Prostate gland (tissue), 2 donors: ENCODE measurements at places on chromosomes 3 and 15. TPM values are rescaled to one million over a fixed set of nuclear protein-coding genes. Genes with fewer than 3 reads are reported as not detected.

GRCh38 chr3:188523291-188523690, 369.3 kb downstream of the LPP start:
- H3K27ac ChIP-seq, result no peak overlapping the region
- no peak for DNase-seq
- no peaks in the 10 kb centered on the region for H3K27me3 ChIP-seq
- no peak overlapping the region for H3K4me3 ChIP-seq

GRCh38 chr3:59189526-59189925, 139.7 kb upstream of the CFAP20DC start:
- no peaks in the 10 kb centered on the region for H3K4me1 ChIP-seq
- DNase-seq, result no peak
- no peak overlapping the region for H3K27ac ChIP-seq
- H3K27me3 ChIP-seq, result no peaks in the 10 kb centered on the region
- H3K4me3 ChIP-seq, result no peak overlapping the region

GRCh38 chr3:180401226-180401625, 200.7 kb upstream of the TTC14 start:
- DNase-seq, result no peak
- no peaks in the 10 kb centered on the region for H3K36me3 ChIP-seq
- no peaks in the 10 kb centered on the region for H3K27me3 ChIP-seq
- no peak overlapping the region for H3K4me3 ChIP-seq
- H3K4me1 ChIP-seq, result no peaks in the 10 kb centered on the region

DNA sequence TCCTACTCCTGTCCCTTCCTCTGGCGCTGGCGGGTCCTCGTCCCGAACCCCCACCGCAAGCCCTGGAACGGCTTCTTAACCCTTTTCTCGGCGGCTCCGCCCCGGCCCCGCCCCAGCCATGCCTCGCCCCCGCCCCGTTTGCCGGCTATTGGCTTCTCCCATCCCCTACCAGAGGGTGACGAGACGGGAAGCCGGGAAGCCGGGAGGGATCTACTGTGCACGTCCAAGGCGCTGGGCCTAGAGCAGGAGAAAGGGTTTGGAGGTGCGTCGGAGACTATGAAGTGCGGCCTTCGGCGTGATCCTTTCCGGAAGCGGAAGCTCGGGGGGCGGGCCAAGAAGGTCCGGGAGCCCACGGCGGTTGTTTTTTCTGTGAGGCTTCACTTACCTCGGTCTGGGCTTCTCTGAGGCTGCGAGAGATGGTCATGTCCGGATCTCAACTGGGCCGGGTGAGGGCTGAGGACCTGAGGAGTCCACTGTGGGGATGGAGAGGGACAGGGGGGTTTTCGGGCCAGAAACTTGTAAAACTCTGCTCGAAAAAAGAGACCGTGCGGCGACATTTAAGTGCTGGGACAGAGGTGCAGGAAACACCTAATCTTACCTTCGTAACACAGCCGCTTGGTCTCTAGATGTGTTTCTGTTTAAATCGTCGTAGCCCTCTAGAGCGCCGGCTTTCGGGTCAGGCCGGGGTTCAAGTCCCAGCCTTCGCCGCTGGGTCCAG, 21.4 kb downstream of the ROPN1B start:
- no peaks in the 10 kb centered on the region for H3K36me3 ChIP-seq
- peak; percentile 77 for DNase-seq
- peak overlapping the region; percentile 57 for H3K27ac ChIP-seq

GRCh38 chr15:39553947-39554693, 26.8 kb upstream of the THBS1 start:
- no peaks in the 10 kb centered on the region for H3K27me3 ChIP-seq
- peak; percentile 92 for DNase-seq
- H3K4me1 ChIP-seq, result peaks cover 12% of the 10 kb centered on the region
- H3K36me3 ChIP-seq, result no peaks in the 10 kb centered on the region
- H3K4me3 ChIP-seq, result no peak overlapping the region
- peak overlapping the region; percentile 71 for H3K27ac ChIP-seq

DNA sequence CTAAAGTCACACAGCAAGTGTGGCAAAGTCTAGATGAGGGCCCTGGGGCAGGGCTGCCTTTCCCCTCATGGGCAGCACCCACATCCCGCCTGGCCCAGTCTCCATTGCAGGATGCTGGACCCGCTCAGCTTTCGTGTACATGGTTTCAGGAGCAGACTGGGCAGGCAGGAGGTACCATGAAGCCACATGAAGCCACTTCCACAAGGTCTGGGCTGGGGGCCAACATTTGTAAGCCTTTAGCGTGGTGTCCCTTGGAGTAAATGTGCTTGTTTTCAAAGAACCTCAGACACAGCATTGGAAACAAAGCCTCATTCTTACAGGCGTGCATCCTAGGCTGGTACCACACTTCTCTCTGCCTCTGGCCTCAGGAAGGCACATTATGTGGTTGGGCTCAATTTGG, 34.5 kb downstream of the UMPS start:
- H3K4me3 ChIP-seq, result no peak overlapping the region
- H3K27me3 ChIP-seq, result no peaks in the 10 kb centered on the region
- peaks cover 4% of the 10 kb centered on the region for H3K36me3 ChIP-seq
- H3K27ac ChIP-seq, result no peak overlapping the region
- H3K4me1 ChIP-seq, result peaks cover 7% of the 10 kb centered on the region
- no peak for DNase-seq

GRCh38 chr15:99844150-99844549, 110.9 kb upstream of the LYSMD4 start:
- no peaks in the 10 kb centered on the region for H3K36me3 ChIP-seq
- H3K4me3 ChIP-seq, result no peak overlapping the region
- no peak for DNase-seq
- H3K27me3 ChIP-seq, result no peaks in the 10 kb centered on the region
- no peaks in the 10 kb centered on the region for H3K4me1 ChIP-seq
- H3K27ac ChIP-seq, result no peak overlapping the region

DNA sequence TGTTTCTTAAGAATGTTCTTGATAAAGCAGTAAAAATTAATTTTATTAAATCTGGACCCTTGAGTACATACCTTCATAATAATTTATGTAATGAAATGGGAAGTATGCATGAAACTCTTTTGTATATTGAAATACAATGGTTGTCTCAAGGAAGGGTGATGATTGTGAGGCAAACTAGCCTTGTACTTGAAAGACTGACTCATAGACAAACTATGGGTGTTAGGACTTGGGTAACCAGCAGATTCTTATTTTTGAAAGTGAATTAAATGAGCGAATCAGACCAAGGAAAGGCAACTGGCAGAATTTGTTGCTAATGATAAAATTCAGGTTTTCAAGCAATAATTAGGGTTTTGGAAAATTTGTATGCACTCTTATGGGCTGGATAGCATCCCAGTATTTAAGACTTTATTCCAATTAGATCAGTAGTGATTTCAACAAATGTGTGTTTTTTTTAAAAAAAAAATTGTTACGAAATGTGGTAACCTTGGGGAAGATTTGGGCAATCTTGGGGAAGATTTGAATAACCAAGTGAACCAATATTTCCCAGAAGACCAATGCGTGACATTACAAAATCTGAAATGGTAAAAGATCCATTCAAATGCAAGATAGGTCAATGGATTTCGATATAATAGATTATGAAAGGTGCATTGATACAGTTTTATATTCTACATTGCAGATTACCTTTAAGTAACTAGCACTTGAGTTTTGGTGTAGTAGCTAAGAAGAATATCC, 42.0 kb downstream of the ATP2C1 start:
- H3K4me3 ChIP-seq, result no peak overlapping the region
- H3K36me3 ChIP-seq, result no peaks in the 10 kb centered on the region
- H3K4me1 ChIP-seq, result no peaks in the 10 kb centered on the region
- no peak overlapping the region for H3K27ac ChIP-seq

GRCh38 chr3:141839389-141839788, 37.1 kb upstream of the ATP1B3 start:
- no peaks in the 10 kb centered on the region for H3K27me3 ChIP-seq
- H3K4me1 ChIP-seq, result no peaks in the 10 kb centered on the region
- DNase-seq, result no peak
- H3K4me3 ChIP-seq, result no peak overlapping the region

GRCh38 chr3:54173371-54173770, 51.0 kb downstream of the CACNA2D3 start:
- peaks cover 5% of the 10 kb centered on the region for H3K4me1 ChIP-seq
- no peak for DNase-seq
- H3K4me3 ChIP-seq, result no peak overlapping the region

GRCh38 chr3:16906682-16907081, 21.9 kb downstream of the PLCL2 start:
- H3K36me3 ChIP-seq, result no peaks in the 10 kb centered on the region
- no peaks in the 10 kb centered on the region for H3K4me1 ChIP-seq
- no peak overlapping the region for H3K27ac ChIP-seq
- H3K4me3 ChIP-seq, result no peak overlapping the region
- no peaks in the 10 kb centered on the region for H3K27me3 ChIP-seq

DNA sequence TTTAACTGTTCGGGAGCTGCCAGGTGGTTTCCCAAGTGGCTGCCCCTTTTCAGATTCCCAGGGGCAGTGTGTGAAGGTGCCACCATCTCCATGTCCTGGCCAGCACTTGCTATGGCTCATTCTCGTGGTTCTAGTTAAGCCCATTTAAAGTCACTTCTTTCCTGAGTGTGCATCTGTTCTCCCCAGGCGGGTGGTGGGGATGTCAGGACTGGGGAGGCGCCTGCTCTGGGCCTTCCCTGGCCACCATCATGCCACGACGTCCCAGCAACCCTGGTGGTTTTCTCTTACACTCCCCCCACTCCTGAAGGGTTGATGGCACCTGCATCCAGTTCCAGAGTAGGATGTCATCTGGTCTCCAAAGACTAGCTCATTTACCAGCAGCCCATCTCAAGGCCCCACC, 56.8 kb upstream of the TAMM41 start:
- DNase-seq, result no peak
- H3K4me1 ChIP-seq, result no peaks in the 10 kb centered on the region
- no peak overlapping the region for H3K27ac ChIP-seq
- no peaks in the 10 kb centered on the region for H3K36me3 ChIP-seq
- H3K27me3 ChIP-seq, result no peaks in the 10 kb centered on the region

- H3K4me3 ChIP-seq, result no peak overlapping the region
- H3K27me3 ChIP-seq, result no peaks in the 10 kb centered on the region
- H3K4me1 ChIP-seq, result no peaks in the 10 kb centered on the region
- H3K27ac ChIP-seq, result no peak overlapping the region
- DNase-seq, result no peak
Measured at GRCh38 chr3:102038477-102039142, 189.3 kb downstream of the NFKBIZ start.

DNA sequence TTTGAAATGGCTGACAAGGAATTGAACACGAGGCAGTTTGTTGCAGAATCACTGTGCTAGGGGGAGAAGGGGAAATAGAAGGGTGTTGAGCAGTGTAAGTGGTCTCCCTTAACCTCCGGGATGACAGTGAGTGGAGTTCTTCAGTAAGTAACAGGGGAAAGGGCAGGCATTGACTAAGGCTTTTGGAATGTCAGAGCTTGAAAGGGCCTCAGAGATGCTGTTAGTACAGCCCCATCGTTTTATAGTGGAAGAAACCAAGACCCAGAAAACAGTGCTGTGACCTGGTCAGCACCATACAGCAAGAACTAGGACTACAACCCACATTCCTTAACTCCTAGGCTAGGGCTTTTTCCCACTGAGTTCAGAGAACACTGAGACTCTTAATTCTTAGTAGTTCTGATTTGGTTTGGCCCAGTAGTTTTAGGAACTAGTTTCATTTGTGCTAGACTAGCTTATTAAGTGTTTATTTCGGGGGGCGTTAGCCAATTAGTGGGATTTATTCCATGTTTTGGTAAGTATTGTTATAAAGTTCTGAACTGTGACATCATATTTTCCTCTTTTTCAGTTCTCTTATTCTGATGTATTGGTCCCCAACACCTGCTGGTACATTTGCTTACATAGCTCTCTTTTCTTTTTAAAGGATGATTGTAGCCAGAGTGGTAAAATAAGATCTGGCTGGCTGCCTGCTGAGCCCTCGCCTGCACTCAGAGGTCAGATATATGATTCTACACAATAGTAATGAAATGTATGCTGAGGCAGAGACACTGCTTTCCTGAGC, 34.2 kb downstream of the RAB11A start:
- no peak overlapping the region for H3K27ac ChIP-seq
- no peaks in the 10 kb centered on the region for H3K4me1 ChIP-seq
- no peak overlapping the region for H3K4me3 ChIP-seq
- no peaks in the 10 kb centered on the region for H3K36me3 ChIP-seq

- H3K4me3 ChIP-seq, result no peak overlapping the region
- no peak overlapping the region for H3K27ac ChIP-seq
Measured at GRCh38 chr3:123749711-123750110, 134.4 kb downstream of the MYLK start.

GRCh38 chr3:171874251-171874681, 31.1 kb downstream of the TMEM212 start:
- no peak for DNase-seq
- no peaks in the 10 kb centered on the region for H3K36me3 ChIP-seq
- H3K27ac ChIP-seq, result peak overlapping the region; percentile 41

GRCh38 chr15:63984331-63984730, 62.0 kb downstream of the DAPK2 start:
- DNase-seq, result no peak
- no peaks in the 10 kb centered on the region for H3K36me3 ChIP-seq
- H3K27ac ChIP-seq, result no peak overlapping the region
- no peaks in the 10 kb centered on the region for H3K4me1 ChIP-seq
- H3K4me3 ChIP-seq, result no peak overlapping the region

DNA sequence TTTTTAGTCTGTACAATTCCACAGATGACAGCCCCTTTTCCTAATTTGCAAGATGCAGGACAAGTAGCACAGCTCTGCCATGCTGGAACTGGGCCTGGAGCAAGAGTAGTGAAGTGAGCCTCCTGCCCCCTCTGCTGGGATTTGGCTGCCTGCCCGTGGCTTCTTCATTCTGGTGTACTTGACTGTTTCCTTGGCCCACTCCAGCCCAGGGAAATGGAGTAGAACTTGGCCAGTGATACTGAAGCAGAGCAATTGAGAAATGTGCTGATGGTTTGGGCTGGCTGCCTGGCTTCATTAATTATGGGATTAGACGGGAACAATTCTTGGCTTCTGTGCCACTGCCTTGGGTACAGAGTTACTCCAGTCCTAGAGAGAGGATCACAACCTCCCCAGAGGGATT, 2.8 kb downstream of the GPD1L start:
- H3K4me1 ChIP-seq, result peaks cover 16% of the 10 kb centered on the region
- H3K36me3 ChIP-seq, result no peaks in the 10 kb centered on the region
- DNase-seq, result peak; percentile 91
- peak overlapping the region; percentile 66 for H3K27ac ChIP-seq
- H3K27me3 ChIP-seq, result no peaks in the 10 kb centered on the region

- no peak overlapping the region for H3K4me3 ChIP-seq
- no peak for DNase-seq
- H3K27me3 ChIP-seq, result no peaks in the 10 kb centered on the region
- no peak overlapping the region for H3K27ac ChIP-seq
Measured at GRCh38 chr3:60551455-60552209, 699.6 kb downstream of the FHIT start.

- H3K4me1 ChIP-seq, result no peaks in the 10 kb centered on the region
- H3K27me3 ChIP-seq, result no peaks in the 10 kb centered on the region
- no peak for DNase-seq
- H3K36me3 ChIP-seq, result no peaks in the 10 kb centered on the region
Measured at GRCh38 chr15:56693761-56694160, 39.5 kb downstream of the ZNF280D start.

Gene PRSS50
- total RNA-seq, result 0.14 TPM

Gene SLC28A1
- total RNA-seq, result not detected

Gene P2RY1
- total RNA-seq, result 33.5 TPM

Gene PLA2G4D
- 1.5 TPM for total RNA-seq

Gene HYAL1
- 2.0 TPM for total RNA-seq

Gene FAM240A
- 0.32 TPM for total RNA-seq

Gene MAGEL2
- 0.82 TPM for total RNA-seq

Gene FILIP1L
- total RNA-seq, result 28.2 TPM
